NCI-H524 (cell line): ENCODE measurements at places on chromosomes 7 and 10.

GRCh38 chr7:69787736-69788431, 189.6 kb downstream of the AUTS2 start:
- DNase-seq = peak; percentile 36

GRCh38 chr7:81691199-81691821, 78.5 kb downstream of the HGF start:
- no peak for DNase-seq

GRCh38 chr7:139673230-139673629, 104.6 kb downstream of the HIPK2 start:
- DNase-seq = peak; percentile 49

- peak; percentile 20 for DNase-seq
Observed at GRCh38 chr10:59337201-59337652, 25.1 kb downstream of the FAM13C start.

- no peak for DNase-seq
Observed at GRCh38 chr7:341841-342638, 52.1 kb downstream of the FOXL3 start.
